NCI-H524 treated with DMSO at 0.1 percent for 48 hours (cell line): ENCODE measurements at places on chromosomes 11 and 22.

- DNase-seq: no peak
Measured at GRCh38 chr11:95734009-95734572, 55.5 kb downstream of the FAM76B start.

DNA sequence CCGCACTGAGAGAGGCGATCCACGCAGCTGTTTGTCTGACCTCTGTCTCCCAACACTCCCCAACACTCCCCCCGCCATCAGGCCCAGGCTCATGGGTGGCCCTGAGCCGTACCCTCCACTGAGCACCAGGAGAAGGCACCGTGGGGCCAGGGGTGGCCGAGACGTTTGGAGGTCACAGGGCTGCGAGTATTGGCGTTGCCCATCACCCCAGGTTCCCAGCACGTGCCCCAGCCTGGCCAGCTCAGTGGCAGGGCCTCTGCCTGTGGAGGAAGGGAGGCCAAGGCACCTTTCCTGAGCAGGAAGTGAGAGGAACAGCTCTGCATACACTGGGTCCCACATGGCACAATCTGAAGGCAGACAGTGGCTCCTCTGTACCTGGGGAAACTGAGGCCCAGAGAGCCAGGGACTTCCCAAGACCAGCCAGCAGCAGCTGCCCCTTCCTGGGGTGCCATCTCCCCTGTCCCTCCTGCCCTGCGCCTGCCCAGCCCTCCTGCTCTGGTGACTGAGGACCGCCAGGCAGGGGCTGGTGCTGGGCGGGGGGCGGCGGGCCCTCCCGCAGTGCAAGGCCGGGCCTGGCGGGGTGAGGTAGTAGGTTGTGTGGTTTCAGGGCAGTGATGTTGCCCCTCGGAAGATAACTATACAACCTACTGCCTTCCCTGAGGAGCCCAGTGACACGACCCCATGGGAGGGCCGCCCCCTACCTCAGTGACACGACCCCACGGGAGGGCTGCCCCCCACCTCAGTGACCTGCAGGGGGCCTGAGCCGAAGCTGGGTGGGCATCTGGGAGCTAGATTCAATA, 37.0 kb upstream of the PPARA start:
- no peak for DNase-seq

GRCh38 chr11:85889108-85889507, 33.9 kb downstream of the CCDC83 start:
- DNase-seq: no peak

GRCh38 chr11:112265659-112266409, 5.2 kb upstream of the PLET1 start:
- DNase-seq: no peak

- DNase-seq: no peak
Measured at GRCh38 chr11:17267576-17267975, 9.0 kb upstream of the NUCB2 start.

DNA sequence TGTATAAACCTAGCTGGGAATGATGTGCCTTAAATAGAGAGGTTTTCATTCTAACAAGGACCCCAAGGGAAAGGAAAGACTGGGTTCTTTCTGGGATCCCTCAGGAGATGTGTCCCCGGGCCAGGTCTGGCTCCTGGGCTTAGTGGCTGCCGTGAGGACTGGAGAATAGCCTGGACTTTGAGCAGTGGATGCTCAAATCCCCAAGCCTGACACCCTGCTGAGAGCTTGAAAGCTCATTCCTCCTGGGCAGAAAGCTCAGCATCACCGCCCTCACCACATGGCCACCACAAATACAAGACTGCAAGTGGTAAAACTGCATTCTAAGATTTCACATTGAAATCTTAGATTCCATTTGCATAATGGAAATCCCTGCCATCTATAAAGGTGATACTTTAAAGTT, 79.4 kb upstream of the NARS2 start:
- no peak for DNase-seq

- no peak for DNase-seq
Measured at GRCh38 chr11:68778205-68778604, 26.9 kb upstream of the TESMIN start.

- DNase-seq: no peak
Measured at GRCh38 chr11:64742889-64743590, 902 bp downstream of the RASGRP2 start.

GRCh38 chr11:86672007-86672621, at the start of gene ME3:
Gene ME3 (minus strand): TSS chr11:86672616.
- no peak for DNase-seq

DNA sequence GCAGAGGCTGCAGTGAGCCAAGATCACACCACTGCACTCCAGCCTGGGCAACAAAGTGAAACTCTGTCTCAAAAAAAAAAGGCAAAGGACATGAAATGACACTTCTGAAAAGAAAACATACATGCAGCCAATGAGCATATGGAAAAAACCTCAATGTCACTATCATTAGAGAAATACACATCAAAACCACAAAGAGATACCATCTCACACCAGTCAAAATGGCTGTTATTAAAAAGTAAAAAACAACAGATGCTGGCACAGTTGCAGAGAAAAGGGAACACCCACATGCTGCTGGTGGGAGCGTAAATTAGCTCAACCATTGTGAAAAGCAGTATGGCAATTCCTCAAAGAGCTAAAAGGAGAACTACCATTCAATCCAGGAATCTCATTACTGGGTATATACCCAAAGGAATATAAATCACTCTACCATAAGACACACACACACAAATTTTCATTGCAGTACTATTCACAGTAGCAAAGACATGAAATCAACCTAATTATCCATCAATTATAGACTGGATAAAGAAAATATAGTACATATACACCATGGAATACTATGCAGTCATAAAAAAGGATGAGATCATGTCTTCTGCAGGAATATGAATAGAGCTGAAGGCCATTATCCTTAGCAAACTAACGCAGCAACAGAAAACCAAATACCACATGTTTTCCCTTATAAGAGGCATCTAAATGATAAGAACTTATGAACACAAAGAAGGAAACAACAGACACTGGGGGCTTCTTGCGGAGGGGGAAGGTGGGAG, 15.7 kb upstream of the C11orf58 start:
- no peak for DNase-seq

DNA sequence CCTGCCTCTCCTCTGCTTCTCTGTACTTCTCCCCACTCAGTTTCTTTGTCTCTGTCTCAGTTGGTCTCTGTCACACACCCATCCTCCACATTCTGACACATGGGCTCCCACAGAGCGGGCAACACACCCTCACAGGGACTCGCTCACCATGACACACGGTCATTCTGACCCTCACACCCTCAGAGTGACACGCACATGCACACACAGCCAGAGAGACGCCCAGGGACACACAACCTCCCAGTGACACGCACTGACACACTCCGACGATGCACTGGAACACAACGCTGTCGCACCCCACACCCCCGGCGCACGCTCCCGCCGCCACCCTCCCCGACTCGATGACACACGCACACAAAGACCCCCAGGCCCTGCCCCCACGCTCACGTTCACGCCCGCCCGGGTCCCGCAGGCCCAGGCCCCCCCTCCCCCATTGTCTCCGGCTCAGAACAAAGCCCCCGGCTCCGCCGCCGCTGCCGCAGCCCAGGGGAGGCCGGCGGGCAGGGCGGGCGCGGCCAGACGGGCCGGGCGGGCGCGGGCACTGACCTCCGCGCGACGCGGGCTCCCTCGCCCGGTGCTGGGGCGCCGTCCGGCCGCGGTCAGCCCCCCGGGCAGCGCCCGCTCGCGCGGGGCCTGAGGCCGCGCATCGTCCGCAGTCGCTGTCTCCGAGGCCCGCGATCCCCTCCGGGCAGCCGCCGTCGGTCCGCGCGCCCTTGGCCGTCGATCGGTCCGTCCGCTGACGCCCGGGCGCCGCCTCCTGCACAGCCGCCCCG, 404 bp downstream of the DCHS1 start:
- no peak for DNase-seq

- DNase-seq: no peak
Measured at GRCh38 chr11:74001822-74002286, 7.0 kb downstream of the UCP3 start.

- no peak for DNase-seq
Measured at GRCh38 chr11:108858622-108859021, 193.8 kb downstream of the DDX10 start.

DNA sequence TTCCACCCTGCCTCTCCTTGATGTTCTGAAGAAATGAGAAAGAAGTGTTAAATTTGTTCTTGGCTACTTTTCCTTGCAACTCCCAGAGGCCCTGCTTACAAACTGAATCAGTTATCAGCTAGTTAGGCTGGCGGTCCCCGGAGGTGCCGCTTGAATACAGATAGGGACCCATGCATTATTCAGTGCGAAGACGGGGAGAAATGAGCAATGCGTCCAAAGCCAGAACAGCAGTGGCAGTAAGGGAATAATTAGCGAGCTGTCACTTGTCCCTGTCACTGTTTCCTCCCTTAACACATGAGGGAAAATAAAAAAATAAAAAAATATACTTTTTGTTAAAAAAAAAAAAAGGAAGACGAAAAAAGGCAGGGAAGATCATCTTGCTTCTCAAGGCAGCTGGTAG, 528.1 kb downstream of the MN1 start:
- DNase-seq: no peak

GRCh38 chr11:130715085-130715876, 201.0 kb downstream of the SNX19 start:
- no peak for DNase-seq

GRCh38 chr11:32829680-32830412, at the start of gene PRRG4:
Gene PRRG4 (plus strand): TSS chr11:32829927. CDS start chr11:32830530, 603 bp downstream.
- no peak for DNase-seq

GRCh38 chr11:80330264-80330663, 889.4 kb upstream of the TENM4 start:
- no peak for DNase-seq

DNA sequence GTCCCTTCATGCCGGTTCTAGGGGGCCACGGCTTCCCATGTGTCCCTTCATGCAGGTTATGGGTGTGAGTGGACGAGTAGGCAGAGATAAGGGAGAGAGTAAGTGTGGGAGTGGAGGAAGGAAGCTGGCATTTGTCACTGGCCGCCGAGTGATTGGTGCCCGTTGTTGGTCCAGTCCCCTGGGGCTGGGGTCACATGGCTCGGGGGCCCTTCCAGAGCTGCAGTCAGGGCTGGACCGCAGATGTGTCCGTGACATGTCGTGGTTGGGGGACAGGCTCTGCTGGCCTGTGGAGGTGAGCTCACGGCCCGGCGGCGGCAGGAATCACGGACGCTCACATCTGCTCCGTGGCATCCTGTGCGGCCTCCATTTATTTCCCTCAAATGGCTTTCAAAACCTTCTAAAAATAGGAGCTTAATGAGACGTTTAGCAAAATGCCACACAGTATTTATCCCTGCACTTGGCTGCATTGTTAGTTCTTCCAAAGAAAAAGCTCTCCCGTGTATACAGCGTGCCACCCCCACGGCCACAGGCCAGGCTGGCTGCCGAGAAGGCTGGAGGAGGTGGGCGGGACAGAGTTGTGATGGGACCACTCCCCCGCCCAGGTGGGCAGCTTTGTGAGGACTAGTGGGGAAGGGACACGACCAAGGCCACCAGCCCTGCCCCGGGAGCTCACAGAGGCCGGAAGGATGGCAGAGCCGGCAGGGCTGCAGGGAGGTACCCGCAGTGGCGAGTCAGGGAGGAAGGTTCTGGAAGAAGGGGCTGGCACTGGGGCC, 386.7 kb downstream of the TBC1D22A start:
- DNase-seq: no peak

GRCh38 chr11:72308226-72309073, 64.5 kb upstream of the PHOX2A start:
- peak; percentile 94 for DNase-seq

DNA sequence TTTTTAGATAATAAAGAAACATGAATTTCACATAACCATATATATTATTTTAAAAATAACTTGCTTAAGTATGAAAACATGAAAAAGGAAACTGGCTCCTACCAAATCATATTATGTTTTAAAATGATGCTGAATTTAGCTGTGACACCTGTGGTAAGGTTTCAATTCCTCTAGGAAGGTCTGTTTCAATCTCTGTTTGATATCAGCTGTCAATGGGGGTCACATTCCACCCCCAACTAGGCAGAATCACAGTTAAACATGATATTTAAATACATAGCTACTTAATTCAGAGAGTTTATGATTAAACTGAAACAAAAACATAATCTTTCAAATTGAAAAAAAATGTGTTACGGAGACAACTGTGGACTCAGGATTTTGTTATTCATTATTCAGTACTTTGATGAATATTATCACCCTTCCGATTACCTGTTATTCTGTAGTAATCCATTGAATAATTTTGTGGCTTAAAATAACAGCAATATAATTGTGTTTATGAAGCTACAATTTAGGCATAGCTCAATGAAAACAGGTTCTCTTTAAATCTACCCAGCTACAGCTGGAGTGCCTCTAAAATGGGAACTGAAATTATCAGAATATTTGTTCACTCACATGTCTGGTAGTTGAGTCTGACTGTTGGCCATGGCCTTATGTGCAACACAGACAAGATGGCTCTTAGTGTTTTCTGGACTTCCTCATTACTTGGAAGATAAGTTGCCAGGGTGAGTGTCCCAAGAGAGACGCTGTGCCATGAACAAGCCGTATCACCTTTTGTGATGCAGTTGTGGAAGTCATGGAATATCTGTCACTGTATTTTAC, 244.6 kb upstream of the ANO3 start:
- DNase-seq: no peak

GRCh38 chr11:112179601-112180000, 4.3 kb downstream of the BCO2 start:
- no peak for DNase-seq

DNA sequence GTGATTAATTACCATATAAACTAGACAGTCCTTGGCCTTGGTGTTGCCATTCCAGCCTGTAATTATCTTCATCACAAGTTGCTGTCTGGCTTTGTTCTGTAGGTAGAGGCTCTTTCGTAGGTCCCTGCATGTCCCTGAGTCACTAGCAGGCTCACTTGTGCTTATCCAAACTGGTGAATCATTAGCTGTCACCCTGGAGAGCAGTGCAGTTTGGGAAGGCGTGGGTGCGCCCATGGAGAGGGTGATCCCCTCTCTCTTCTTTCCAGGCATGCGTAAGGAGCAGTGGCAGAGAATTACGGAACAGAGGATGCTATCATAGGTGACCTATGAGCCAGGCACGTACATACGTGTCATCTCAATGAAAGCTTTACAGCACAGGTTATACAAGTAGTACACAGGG, 11.0 kb upstream of the EHF start:
- DNase-seq: no peak

GRCh38 chr22:25061605-25062376, 109.3 kb downstream of the KIAA1671 start:
- no peak for DNase-seq

DNA sequence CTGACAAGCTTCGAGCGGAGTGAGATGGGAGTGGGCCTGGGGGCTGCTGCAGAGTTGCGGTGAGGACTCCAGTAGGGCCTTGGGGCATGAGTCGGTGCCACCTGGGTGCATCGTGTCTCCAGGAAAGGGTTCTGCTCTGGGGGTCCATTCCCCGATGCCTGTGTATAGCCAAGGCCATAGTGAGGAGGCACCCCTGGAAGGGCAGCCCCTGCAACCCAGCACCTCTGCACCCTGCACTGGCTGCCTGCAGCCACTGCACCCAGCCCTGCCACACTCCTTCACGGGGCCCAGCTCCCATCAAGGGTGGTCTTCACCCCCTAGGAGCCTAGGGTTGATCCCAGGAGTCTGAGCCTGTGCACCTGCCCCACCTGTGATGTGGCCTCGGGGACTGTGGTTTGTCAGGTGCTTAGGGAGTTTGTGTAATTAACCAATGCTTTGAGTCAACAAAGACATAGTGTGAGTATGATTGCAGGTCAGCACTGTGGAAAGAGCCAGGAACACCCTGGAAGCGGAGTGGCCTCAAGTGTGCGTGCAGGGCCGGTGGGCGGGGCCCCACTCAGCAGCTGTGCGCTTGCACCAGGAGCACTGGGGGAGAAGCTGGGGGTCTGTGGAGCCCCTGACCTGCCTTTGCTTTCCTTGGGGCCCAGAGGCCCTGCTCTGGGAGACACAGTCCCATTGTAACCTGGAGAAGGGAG, 1299.3 kb downstream of the BRD1 start:
- no peak for DNase-seq
